ENCODE measurements at places on chromosomes 6 and 20.
A peak's percentile ranks its signal among the peaks of the same experiment; 100 is the strongest.

GRCh38 chr6:7544597-7544996 is 3.1 kb downstream of the DSP start:
- DNase-seq, result no peak

DNA sequence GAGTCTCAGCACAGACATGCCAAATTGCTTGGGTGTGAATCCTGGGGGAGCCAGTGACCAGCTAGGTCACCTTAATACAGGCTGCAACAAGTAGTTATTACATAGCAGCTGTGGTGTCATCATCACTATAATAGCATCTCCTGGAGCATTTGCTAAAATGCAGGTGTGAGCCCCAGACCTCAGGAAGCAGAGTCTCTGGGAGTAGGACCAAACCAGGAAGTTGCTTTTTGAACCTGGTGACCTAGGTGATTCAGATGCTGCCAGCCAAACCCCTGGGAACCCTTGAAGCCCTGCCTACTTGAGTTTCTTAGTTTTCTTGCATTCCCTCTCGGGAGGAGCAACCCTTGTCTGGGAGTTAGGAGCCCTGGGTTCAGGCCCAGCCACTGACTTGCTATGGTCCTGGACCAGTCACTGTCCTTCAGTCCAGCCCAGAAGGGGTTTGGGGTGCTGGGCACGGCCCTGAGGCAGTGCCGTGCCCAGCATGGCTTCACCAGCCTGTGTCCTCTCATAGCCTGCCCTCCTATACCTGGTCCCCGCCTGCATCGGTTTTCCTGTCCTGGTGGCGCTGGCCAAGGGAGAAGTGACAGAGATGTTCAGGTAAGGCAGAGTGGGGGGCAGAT is 39.3 kb upstream of the ID1 start:
- DNase-seq, result no peak

DNA sequence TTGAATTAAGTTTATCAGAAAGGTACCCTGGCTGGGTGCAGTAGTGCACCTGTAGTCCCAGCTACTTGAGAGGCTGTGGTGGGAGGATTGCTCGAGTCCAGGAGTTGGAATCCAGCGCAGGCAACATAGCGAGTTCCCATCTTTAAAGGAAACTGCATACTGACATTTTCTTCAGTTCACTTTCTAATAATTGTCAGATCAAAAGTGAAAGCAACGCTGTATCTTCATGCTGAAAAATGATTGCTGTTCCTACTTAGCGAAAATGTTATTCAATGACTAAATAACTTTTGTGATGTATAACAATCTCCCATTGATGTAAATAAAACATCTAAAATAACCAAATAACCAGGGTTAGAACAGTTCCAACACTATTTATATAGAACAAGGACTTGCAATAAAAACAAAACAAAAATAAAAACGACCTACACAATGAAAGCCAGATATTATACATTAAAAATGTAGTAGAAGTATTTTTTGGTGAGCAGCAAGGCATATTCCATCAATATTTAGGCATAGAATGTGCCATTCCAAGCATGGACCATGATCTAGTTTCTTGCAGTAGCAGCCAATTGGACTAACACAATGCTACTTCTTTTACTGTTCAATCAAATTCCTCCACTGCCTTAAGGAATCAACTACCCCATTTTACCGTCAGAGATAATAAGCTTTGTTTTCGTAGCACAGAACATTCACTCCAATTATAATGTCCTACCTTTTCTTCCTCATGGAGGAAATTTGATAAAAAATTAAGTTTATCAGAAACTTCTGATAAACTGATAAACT is 1.5 kb downstream of the LATS1 start:
- DNase-seq, result no peak

GRCh38 chr6:107458672-107459282 is 587 bp downstream of the PDSS2 start:
- DNase-seq, result peak; percentile 59

- no peak for DNase-seq
Measured at GRCh38 chr20:36004045-36004444, 35.7 kb downstream of the CNBD2 start.

- DNase-seq, result no peak
Measured at GRCh38 chr6:81606965-81607381, 145.5 kb downstream of the TENT5A start.

- DNase-seq, result peak; percentile 22
Measured at GRCh38 chr20:56440346-56441007, 27.9 kb upstream of the RTF2 start.

GRCh38 chr20:50412069-50412468 is 98.1 kb upstream of the PTPN1 start:
- DNase-seq, result no peak

DNA sequence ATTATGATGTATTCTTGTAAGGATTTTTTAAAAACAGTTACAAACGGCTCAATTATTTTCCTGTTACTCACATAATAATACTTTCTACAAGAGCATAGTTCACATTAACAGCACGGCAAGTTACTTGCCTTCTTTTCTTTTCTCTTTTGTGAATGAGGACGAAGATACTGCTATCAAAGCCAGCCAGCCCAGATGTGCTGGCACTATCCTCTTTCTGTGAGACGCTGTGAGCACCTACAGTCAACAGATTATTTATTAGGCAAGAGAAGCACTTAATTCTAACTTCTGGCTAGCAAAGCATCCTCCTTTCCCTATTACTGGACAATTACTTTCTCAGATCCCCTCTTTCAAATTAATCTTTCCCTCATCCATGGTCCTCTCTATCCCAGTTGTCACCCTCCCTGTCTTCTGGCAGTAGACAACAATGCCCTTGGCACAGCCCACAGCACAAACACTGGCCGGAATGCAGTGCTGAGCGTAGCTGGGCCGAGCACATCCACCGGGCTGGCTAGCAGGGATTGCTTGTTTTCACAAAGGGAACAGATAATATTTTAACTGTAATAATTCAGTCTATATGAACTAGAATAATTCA is 262.1 kb downstream of the FOXC1 start:
- DNase-seq, result no peak

DNA sequence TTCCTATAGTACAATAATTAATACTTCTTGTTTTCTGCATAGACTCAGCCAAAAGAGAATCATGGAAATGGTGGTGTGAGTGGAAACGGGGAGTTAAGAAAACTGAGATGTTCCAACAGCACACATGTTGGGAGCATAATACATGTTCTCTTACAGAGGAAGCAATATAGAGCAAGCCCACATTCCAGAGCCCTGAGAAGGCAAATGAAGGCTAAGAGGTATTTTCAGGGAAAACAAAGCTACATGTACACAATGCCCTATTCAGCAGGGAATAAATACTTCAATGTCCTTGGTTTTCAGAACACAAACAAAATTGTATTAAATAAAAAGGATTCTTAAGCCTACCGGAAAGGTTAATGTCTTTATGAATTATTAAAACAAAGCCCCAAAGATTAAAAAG is 35.1 kb upstream of the SMIM8 start:
- DNase-seq, result no peak

DNA sequence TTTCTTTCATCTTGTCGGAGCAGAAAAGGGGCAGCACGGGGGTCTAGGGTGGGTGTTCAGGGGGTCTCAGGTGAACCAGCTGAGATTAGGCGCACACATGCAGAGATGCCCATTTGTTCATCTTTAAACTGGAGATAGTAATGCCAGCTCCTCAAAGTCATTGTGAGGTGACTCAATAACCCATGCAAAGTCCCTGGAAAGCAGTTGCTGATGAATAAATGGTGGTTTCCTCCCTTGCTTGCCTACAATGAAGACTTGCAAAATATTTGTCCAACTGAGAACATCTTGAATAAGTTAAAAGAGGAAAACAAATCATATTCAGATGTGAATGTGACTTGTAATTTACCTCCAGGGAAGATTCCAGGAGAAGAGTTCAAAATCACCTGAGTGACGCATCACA is 206.9 kb downstream of the LY86 start:
- DNase-seq, result no peak

GRCh38 chr6:149190224-149190831 is 127.2 kb upstream of the TAB2 start:
- peak; percentile 58 for DNase-seq

DNA sequence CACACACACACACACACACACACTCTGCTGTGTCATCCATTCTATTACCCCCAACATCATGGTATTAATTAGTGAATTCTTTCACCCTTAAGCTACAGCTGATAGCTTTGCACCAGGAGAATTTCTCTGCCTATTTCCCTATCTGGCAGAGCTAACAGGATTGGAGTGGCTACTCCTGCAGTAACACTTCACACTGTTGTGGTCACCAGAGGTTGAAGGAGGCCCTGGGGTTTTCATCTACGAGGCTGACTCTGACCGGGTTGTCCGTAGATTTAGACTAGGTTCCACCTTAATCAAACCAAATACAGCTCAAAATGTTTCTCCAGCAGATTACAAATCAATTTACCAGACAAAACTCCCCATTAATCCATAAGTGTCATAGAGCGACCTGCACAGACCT is 69.2 kb upstream of the RIPOR2 start:
- no peak for DNase-seq

DNA sequence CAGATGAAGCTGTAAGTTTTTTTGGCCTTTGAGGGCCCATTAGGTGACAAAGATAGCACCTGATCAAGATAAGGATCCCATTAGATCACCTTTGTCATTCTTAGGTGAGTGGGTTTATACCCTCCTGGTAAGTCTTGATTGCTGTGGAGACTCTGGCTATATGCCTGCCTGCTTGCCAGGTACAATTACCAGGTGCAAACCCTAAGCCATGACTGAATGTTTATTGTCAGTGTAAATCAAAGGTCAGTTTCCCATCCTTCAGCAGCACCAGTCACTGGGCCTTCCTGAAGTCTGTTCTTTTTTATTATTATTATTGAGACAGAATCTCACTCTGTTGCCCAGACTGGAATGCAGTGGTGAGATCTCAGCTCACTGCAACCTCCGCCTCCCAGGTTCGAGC is 106.4 kb upstream of the FOXO3 start:
- DNase-seq, result no peak

DNA sequence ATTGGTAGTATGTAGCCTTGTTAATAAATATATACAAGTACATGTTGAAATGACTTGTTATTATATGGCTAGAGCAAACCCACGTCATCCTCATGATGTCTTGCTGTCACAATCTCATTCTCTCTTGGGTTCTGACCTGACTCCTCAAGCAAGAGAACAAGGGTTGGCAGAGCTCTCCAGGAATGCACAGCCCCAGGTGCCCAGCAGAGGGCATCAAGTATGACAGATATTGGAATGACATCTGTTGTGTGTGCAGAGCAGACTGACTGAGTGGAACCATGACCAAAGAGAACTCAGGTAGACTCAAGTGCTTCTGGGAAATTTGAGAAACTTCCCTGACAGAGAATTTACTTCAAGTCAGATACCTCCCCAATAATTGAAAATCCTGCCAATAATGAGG is 90.6 kb downstream of the PAX1 start:
- DNase-seq, result no peak

DNA sequence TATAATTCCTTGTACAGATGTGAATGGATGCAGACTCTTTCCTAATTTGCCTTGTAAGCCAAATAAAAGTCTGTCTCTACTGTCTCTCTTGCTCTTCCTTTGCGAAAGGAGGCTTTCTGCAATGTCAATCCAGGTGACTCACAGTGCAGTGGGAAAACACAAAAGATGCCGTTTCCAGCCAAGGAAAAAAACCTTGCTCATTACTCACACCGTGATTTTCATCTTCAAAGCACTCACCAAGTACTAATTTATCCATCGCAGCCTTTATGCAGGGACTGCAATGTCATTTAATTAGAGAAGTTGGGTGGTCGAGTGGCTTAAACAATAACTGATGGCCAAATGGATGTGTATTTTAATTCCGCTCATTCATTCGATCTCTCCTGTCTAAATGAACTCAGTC is 23.8 kb downstream of the SAYSD1 start:
- DNase-seq, result no peak

- DNase-seq, result no peak
Measured at GRCh38 chr6:87807475-87807874, 105.4 kb upstream of the AKIRIN2 start.

GRCh38 chr6:13711324-13711732 is 307 bp downstream of the RANBP9 start:
- DNase-seq, result peak; percentile 66

- no peak for DNase-seq
Measured at GRCh38 chr6:90492369-90492768, 94.5 kb downstream of the MAP3K7 start.

GRCh38 chr6:158674342-158675131 is 24.7 kb downstream of the SYTL3 start:
- DNase-seq, result no peak

GRCh38 chr6:118083711-118084110 is 176.6 kb downstream of the SLC35F1 start:
- no peak for DNase-seq

Data from CD8-positive, alpha-beta T cell (primary cell).